ENCODE measurements at places on chromosomes 1 and 21.

GRCh38 chr1:164685266-164686035, 126.5 kb downstream of the PBX1 start:
- no peak for DNase-seq

DNA sequence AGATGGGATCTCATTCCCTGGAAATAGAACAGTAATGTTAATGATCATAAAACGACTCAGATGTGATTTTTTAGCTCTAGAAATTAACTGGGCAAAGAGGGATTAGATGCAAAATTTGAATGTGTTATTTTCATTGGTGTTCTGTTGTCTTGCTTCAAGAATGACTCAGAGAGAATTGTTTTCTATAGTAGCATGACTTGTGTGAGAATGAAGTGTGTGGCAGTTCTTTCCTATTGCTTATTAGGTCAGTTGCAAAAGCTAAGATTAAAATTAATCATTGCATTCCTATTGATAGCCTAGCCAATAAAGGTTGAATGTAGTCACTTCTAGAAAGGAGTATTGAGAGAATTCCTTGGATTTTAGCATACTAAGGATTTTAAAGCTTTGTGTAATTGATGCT, 22.9 kb downstream of the SPEN start:
- DNase-seq: no peak

GRCh38 chr1:178538192-178538916, 25.4 kb downstream of the TEX35 start:
- DNase-seq: no peak

DNA sequence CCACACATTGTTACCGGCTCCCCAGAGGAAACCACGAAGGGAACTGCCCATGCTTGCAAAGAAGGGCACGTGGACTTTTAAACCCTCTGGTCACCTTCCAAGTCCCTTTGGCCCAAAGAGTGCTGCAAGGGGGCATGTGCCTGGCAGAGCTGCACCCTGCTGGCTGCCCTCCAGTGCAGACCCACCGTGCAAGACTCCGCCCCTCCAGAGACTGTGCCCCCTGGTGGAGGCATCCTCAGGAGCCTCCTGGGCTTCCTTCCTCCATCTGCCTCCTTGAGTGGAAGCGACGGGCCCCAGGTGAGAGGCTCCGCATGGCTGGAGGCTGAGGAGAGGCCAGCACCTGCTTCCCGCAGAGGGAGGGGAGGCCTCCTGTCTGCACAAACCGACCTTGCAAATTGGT, 100.6 kb downstream of the CRYAA start:
- no peak for DNase-seq

DNA sequence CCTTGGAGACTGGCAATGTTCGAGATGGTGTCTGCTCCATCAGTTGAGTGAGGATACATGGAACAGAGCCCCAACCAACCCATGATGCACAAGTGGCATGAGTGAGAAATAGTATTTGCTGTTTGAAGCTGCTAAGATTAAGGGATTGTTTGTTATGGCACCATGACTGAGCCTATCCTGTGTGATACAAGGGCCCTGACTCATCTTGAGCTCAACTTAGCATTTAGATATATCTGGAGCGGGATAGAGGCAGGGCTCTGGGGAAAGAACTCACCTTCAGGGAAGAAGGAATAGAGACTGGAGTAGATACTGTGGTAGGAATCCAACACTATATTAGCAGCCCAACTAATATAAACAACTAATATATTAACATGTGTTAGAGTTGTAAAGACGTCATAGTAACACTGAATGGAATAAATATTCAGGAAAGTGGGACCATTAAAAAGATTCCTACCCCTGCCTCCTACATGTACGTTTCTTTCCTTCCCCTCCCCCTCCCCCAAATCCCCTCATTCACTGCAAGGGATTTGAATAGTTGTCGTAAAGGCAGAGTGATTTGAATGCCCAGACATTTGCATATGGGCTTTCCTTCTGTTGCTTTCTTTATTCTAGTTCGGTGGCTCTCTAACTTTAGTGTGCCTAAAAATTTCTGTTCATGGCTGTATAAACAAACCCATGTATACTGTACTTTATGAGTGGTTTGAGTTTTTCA, 106.6 kb upstream of the POU3F1 start:
- no peak for DNase-seq

GRCh38 chr1:211603191-211603701, 24.3 kb upstream of the SLC30A1 start:
- DNase-seq: no peak

DNA sequence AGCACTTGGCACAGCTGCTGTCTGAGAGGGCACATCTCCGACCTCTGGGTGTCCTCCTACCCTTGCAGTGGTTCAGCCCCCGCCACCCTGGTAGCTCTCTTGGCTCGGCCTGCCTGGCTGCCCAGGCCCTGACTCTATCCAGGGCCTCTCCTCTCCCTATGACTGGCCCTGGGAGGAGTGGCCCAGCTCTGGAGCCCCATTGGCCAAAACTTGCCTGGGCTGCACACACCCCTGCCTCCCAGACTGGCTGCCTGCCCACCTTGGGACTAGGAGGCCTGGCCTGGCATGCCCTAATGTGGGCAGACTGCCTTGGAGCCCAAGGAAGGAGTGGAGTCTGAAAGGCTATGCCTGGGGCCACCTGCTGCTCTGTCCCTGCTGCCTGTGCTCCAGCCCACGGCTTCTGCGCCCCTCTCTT, 33.6 kb downstream of the ACOT11 start:
- no peak for DNase-seq

- no peak for DNase-seq
These were observed 25.3 kb downstream of the FMO2 start for GRCh38 chr1:171210355-171210754.

- no peak for DNase-seq
These were observed 36.2 kb upstream of the EDEM3 start for GRCh38 chr1:184790642-184791549.

DNA sequence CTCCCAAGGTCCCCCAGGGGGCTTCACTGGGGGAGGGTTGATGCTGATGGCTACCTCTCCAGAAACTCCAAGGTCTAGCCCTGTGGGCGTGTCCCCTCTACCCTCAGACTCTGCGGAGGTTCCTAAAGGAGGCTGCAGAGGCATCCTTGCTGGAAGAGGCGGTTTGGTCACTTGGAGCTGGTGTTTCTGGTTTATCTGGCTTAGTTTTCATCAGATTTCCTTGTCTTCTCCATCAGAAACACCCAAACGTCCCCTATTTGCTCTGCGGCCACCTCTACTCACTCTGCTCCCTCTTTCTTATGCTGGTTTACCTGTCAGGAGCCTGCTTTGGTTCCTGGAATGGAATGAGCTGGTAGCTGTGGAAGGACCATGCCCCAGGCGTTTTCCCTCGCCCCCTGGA, 2.5 kb downstream of the PKP1 start:
- DNase-seq: no peak

DNA sequence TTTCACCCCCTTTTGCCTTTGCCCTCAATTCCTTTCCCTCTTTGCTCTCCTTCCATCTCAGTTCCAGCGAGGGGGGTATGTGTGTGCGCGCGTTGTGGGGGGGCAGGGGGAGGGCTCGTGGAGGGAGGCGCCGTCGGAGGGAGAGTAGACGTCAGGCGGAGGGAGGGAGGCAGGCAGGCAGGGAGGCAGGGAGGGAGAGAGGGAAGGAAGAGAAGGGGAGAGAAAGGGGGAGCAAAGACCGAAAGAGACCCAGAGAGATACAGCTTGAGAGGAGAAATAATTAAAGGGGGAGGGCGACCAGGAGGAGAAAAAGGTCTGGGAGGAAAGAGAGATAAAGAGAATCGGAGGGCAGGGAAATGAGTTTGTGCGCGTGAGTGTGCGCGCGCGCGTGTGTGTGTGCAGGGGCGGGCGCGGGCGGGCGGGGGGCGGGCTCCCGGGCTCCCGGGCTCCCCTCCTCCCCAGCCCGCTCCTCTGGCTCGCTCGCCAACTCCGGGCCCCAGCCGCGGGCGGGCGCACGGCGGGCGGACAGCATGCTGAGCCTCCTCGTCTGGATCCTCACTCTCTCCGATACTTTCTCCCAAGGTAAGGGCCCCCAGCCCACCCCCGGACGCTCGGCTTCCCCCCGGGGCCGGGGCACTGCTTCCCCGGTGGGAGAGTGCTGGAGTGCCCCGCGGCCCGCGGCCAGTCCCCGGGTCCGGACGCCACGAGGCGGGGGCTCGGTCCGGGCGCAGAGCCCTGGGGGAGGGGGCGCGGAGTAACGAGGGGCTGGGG, at the start of gene KIRREL1:
Gene KIRREL1 (plus strand): TSS at position 499 of the 771 bp plus-strand sequence. CDS start 32 bp downstream, at position 531.
- DNase-seq: no peak

DNA sequence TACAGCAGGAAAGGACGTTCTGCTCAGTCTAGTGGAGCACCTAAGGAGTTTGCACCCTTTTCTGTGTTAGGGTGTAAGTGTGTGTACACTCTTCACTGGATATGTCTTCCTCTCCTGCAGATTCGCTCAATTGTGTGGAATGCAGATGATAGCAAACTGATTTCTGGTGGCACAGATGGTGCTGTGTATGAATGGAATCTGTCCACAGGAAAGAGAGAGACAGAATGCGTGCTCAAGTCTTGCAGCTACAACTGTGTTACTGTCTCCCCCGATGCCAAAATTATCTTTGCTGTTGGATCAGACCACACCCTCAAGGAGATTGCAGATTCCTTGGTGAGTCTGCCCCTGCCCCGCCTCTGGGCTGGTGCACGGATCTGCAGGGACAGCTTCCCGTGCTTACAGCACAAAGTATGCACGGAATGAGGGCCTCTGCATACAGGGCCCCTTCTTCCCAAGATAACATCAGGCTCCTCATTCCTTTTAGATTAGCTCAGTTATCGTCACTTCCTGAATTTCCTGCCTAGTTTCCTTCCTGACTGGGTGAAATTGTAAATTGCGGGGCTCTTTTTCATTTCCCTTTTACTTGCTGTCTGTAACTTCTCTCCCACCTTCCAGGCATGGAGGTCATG, 34.6 kb downstream of the CFAP57 start:
- no peak for DNase-seq

- DNase-seq: no peak
These were observed 23.7 kb downstream of the SNX27 start for GRCh38 chr1:151635479-151636072.

DNA sequence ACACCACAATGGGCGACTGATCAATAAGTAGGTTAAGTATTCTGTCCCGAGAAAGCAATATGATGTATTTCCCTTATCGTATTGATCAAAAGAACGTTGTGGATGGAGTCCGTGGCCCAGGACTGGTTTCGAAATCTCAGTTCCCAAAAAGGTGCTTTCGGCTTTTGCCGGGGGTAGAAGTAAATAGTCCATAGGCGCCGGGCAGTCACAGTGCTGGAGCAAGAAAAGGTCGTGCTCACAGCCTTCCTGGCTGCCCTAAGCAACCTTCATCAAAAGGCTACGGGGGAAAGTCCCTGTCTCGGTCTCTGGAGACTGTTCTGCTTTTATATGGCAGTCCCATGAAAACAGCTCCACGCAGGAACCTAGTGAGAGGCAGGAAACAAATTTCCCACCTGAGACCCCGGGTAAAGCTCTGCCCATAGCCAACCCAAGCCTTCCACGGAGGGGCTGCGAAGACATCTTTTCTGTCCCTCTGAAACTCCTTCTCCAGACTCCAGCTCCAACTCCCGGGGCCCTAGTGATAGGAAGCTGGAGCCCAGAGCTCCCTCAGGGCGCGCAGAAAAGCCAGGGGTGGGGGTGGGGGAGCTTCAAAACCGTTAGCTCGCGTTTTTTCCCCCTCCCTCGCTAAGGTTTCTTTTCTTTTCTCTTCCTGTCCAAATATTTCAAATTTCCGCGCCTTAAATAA, 7.0 kb downstream of the CDKN2C start:
- no peak for DNase-seq

Data from stimulated activated CD4-positive, alpha-beta T cell treated with anti-CD3 and anti-CD28 coated beads, Interleukin-1b, Interleukin-23, amount 100 ng/mL, for 1 hour (primary cell).